ENCODE measurements at places on chromosomes 5 and 9. TPM values are rescaled to one million over a fixed set of nuclear protein-coding genes. Genes with fewer than 3 reads are reported as not detected.

GRCh38 chr5:122151640-122152039 lies 22.3 kb downstream of the ZNF474 start:
- DNase-seq, result no peak

The KLF4 gene
- 36.0 TPM for total RNA-seq

The SPINK13 gene
- not detected for total RNA-seq

The TLE4 gene
- 82.5 TPM for total RNA-seq

The ATP10B gene
- not detected for total RNA-seq

The CYLC2 gene
- total RNA-seq, result not detected
